ENCODE measurements at places on chromosomes 1 and 21.

DNA sequence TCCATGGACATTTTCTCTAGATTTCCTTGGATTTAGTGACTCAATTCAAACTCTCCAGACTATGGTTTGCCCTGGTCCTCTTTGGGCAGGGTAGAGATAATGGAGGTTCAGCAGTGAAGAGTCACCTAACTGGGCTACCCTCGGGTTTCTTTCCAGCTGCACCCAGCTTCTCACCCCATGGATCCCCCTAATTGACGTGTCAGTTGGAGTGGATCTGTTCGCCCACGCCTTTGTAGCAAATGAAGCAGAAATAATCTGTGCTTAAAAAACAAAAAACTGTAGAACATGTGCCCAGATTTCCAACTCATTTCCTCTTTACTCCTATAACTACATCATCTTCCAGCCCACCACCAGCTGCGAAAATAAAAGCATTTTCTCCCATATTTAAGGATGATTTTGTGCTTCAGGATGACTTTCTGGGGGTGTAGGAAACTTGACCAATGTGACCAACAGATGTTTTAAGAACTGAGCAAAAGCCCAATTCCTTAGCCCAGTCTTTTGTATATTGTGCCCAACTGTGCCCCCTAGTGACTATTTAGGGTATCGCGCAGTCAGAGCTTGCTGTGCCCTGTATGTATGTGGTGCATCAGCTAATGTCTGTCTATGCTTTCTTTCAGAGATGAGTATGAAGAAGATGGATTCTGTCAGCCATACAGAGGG is 66.5 kb upstream of the UBE2U start:
- peak; percentile 90 for DNase-seq

DNA sequence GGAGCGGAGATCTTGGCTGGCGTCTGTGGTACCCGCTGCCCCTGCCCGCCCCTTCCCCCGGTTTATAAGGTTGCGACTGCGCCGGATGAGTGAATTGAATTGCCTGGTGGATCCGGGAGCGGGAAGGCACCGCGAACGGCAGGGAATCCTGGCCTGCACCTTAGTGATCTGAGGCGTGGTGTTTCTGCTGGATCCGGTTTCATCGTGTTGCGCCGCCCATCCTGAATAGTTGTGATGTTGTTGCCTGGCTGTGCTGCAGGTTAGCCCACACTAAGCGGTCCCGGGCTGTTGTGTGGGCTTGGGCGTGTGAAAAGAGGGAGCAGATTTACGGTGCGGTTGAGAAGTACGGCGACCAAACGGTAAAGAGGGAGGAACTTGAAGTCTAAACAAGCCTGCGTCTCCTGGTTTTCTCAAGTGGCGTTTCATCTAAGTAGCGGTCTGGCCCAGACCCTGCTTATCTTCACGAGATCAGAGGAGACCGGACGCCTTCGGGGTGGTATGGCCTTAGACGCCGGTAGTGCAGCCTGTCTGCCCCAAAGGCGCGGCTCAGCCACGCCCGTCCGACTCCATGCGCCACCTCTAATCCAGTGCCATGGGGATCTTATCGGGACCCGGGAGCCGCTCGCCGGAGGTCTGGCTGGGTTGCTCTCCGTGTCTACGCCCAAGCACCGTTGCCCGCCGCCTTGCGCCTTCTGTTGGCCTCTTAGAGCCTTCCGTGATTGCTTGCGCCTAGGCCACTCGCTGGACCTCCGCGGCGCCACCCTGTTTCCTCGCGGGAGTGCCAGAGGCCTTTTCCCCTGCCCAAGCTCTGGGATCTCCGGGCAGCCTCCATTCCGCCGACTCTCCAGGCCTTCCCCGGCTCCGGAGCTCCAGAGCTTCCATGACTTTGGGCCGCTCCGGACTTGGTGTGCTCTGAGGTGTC is 87.5 kb upstream of the RHOU start:
- DNase-seq = peak; percentile 68

- peak; percentile 3 for DNase-seq
These were observed 247.0 kb downstream of the KCNT2 start for GRCh38 chr1:196361112-196361714.

- DNase-seq = no peak
These were observed 130.2 kb downstream of the CAPN8 start for GRCh38 chr1:223535319-223535718.

DNA sequence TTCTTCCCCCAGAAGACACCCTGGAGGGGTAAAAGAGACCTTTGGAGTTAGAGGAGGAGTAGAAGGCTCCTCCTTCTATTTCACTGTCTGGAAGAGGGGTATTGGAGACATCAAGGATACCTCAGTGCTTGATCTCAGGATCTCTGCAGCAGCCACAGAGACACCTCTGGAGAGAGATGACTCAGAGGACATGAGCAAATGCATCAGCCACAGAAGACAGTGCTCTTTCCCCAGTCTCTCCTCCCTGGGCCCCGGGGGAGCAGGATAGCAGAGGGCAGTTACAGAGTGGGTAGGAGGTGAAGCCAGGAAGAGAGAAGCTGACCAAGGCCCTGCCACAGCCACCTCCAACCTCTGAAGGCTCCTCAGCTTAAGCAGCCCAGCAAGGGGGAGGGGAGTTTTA is 15.3 kb upstream of the TEDDM1 start:
- no peak for DNase-seq

DNA sequence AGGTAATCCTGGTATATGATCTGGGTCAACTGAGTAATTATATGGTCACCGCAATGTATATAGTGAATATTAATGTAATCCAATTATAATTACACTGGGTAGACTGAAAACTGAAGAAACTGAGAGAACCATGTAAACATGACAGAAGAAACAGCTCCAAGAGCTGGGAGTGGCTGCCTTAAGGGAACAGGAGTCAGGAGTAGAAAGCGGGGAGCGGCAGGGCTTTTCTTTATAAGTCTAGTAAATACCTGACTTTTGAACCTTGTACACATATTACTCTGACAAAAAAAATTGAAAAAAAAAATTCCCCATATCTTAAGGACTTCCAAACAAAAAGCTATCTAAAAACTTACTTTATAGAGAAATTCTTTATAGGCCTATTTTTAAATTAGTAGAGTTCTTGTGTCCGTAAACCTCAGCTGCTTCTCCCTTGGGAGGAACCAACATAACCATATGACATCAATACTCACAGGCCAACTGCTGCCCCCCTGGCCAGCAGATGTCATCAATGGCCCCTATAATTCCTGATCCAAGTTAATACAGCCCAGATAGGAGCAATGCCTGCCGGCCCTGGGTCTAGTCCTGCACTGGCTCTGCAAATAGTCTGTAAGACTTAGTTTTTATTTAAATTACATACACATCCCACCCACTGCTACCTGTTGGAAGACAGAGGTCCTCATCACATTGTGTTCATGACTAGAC is 33.8 kb downstream of the THAP3 start:
- no peak for DNase-seq

DNA sequence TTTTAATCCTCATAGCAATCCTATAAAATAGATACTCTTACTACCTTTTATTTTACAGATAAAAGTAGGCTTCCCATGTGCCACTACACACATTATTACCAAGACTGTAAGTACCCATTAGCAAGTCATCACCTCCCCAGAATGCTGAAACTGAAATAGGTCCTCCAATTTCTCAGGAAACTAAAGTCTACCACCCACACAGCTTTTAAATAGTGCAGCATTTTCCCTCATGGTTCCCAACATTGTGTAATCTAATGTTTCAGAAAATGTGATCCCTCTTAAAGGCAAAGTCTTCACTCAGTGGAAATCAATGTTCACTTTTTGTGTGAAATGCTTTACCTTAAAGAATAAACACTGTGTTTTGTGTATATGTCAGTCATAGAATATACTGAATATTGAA is 356.5 kb downstream of the GPATCH2 start:
- DNase-seq = peak; percentile 6

- DNase-seq = peak; percentile 53
These were observed 183.5 kb downstream of the HMCN1 start for GRCh38 chr1:185917646-185918045.

GRCh38 chr1:21614419-21615115 is 54.6 kb downstream of the RAP1GAP start:
- DNase-seq = no peak

DNA sequence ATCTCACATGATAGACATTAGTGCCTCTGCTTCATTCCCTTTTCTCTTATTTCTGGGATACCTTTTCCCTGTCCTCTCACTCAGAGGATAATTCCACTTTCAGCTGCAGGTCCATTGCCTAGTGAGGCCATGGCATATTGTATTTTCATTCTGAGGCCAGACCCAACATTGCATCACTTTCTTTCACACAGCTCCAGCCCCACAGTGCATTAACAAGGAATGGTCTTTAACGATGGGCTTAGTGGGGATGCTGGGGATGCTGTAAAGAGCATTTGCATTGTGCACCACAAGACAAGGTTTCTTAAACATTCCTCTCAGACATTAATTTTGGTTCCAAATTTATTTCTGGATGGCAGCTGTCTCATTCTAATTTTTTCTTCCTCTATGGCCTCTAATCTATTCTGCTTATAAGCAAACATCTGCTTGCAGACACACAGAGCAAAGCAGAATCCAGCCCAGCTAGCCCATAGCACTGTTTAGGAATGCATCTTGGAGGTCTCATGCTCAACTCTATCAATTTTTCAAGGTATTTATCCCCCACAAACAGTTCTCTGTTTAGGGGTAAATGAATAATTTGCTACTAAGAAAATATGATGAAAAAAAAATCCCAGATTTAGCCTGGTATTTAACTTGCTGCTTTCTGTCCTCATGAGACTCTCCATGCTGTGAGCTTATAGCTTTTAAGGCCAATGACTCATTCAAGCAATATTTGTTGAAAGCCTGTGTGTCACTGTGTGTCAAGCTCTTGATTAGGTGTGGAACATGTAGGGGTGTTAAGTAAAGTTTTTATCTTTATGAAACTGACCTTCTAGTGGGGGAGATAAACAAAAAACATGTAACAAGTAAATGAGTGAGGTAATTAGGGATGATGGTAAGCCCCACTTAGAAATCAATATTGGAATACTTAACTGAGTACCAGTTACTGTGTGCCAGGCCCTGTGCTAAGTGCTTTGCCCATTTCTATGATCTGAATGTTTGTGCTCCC is 44.5 kb upstream of the CCDC190 start:
- peak; percentile 90 for DNase-seq

DNA sequence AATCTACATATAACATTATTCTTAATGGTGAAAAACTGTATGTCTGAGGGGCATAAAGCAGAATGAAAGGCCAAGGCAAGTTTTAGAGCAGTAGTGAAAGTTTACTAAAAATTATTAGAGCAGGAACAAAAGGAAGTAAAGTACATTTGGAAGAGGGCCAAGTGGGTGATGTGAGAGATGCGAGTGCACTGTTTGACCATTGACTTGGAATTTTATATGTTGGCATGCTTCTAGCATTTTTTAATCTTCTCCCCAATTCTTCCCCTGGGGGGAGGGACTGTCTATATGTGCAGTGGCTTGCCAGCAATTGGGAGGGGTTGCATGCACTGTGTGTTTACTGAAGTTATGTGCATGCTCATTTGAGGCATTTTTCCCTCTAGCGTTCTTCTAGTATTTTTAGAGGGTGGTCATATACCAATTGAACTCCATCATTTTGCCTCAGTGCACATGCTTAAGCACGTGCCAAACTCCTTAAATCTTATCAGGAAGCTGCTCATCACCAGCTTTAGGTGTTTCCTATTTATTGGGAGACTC is 36.1 kb upstream of the SLC5A9 start:
- DNase-seq = no peak

DNA sequence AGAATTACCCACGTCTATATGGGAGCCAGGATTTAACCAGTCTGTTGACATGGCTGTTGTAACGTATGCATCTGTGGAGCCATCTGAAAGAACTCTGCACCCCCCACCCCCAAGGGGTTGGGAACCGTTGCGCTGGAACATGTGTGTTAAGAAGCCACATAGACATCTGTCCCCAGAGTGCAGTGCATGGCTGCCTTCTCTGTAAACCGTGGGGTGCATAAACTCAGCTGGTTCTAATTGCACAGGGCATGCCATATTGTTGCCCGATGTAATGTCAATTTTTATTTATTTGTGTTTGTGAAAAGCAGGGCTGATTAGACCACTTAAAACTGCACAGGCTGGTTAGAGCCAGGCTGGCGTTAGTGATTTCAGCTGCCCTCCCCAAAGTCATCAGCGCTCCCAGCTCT is 70.1 kb upstream of the ROR1 start:
- no peak for DNase-seq

DNA sequence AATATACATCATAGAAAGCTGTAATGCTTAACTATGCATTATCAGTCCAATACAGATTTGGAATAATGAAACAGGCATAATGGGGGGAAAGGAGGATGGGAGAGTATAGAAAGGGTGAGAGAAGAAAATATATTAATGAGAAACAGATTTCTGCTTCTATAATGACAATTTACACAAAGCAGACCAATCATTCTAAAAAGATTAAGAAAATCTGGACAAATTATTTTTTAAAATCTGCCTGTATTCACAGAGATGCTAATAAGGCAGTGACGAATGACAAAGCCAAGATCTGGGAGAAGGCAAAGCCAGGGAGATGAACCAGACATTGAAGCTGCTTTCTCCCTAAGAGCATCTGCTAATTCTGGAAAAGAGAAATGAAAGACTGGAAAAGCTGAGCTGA is 50.0 kb downstream of the SPATA6 start:
- DNase-seq = no peak

- peak; percentile 45 for DNase-seq
These were observed 19.5 kb downstream of the NUAK2 start for GRCh38 chr1:205301842-205302588.

DNA sequence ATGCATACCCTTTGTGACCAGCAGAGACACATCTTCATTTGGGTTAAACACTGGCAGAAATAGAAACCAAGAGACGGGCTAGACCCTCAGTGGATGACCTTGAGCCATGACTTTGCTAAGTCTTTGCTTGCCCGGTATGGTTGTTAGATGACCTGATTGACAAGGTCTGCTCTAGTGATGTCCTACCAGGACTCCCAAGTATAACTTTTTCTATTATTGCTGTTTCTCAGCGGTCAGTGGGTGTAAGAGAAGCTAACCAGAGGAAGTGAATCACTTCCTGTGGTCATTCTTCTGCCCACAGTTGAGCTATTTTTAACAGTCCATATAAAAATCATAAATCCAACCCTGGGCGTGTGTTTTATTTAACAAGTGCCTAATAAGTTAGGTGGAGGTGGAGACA is 126.2 kb upstream of the ETS2 start:
- peak; percentile 51 for DNase-seq

DNA sequence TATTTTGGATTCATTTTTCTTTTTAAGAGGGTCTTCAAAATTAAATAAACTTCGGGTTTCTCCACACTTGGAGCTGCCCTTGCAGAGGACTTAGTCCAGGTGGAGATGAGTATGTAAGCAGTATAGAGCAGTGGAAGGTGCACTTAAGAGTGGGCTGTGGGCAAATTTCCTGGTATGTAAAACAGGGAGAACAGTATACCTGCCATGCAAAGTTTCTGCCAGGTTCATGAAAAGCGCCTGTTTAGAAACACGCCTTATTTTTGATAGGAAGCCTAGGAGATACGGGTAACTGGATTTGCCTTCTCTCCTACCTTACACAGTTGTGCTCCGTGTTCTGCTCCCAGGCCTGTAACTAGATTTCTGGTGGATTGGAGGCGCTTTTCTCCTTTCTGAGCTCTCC is 1.2 kb downstream of the KDM4A start:
- no peak for DNase-seq

GRCh38 chr1:169106095-169106920 is at the start of gene ATP1B1:
ATP1B1 (plus strand) TSS chr1:169106690; CDS start chr1:169106830, 140 bp downstream.
- peak; percentile 77 for DNase-seq

- peak; percentile 43 for DNase-seq
These were observed 380.0 kb downstream of the DSCAM start for GRCh38 chr21:40466893-40467483.
